Stimulated activated CD8-positive, alpha-beta memory T cell treated with anti-CD3 and anti-CD28 coated beads, Interleukin-7, amount 100 ng/mL, for 48 hours (primary cell): ENCODE measurements at places on chromosomes 2 and 18.

DNA sequence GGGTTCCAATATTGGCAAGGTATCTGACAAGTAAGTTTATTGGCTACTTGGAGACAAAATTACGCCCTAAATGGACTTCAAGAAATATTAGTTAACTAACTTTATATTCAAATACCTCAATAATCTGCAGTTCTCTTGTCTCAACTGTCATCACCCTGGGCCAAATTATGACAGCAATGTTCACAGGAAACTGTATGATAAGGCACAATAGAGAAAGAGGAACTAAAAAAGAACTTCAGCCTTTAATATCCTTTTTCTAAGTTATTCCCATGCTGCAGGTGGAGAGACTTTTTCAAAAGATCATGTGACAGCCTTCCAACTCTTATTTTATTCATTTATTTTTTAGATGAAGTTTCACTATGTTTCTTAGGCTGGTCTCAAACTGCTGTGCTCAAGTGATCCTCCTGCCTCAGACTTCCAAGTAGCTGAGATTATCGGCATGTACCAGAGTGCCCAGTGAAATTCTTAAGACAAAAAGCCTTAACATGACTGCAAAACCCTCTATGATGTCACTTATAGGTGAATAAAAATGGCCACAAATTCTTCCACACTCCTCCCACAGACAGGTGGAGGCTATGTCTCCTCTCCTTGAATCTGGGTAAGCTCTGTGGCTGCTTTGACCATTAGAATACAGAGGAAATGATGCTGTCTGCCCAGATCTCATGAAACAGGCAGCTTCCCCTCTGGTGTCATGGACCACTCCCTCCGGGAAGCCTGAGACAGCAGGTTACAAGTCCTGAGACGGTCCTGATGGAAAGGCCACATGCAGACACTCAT is 211.0 kb downstream of the TGIF1 start:
- no peak for DNase-seq

- DNase-seq, result no peak
These were observed 13.6 kb upstream of the NARS1 start for GRCh38 chr18:57635003-57635822.

DNA sequence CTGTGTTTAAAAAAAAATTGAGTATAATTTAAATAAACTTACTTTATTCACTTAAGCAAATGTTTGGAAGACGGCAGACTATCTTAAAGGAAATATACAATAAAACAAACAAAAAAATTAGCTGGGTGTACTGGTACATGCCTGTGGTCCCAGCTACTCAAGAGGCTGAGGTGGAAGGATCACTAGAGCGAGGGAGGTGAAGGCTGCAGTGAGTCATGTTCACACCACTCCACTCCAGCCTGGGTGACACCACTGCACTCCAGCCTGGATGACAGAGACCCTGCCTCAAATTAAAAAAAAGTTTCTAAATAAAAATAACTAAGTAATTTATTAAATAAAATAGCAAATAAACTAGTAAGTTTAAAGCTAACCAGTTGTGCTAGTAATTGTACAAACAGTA is 7.5 kb downstream of the PUM2 start:
- DNase-seq, result no peak

GRCh38 chr2:129554373-129554772 is 425.1 kb upstream of the RAB6C start:
- no peak for DNase-seq

DNA sequence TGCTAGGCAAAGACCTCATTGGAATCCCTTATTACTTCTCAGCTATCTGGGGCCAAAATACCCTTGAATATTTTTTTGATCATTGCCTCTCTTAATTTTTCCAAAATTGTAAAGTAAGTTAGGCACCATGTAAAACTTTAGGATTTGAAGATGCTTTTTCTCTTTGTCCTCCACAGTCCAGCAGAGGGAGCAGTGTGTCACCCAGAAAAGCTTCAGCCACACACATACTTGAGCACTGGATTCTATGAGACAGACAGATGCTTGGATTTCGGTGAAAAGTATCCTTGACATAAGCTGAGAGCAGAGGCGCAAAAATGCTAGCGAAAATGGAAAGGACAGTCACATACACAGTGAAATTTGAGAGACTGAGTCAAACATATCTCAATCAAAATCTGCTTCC is 74.7 kb upstream of the KCNJ3 start:
- DNase-seq, result no peak

- no peak for DNase-seq
These were observed 87.7 kb downstream of the PRKRA start for GRCh38 chr2:178363252-178363651.

DNA sequence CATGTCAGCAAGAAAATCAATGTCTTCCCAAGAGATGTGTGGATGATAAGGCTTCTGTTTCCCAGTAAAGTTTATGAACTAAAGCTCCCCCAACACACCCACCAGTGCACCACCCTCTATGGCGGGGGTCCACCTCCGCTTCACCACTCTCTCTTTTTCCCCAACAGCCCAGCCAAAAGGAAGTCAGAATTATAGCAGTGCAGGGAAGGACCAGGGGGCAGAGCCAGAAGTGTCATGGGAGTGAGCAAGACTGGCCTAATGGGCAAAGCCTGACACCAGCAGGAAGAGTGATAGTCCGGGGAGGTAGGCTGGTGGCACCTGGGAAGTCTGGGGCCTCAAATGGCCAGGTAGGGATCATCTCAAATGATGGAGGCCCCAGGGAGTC is 167.7 kb downstream of the ZFP36L2 start:
- no peak for DNase-seq

DNA sequence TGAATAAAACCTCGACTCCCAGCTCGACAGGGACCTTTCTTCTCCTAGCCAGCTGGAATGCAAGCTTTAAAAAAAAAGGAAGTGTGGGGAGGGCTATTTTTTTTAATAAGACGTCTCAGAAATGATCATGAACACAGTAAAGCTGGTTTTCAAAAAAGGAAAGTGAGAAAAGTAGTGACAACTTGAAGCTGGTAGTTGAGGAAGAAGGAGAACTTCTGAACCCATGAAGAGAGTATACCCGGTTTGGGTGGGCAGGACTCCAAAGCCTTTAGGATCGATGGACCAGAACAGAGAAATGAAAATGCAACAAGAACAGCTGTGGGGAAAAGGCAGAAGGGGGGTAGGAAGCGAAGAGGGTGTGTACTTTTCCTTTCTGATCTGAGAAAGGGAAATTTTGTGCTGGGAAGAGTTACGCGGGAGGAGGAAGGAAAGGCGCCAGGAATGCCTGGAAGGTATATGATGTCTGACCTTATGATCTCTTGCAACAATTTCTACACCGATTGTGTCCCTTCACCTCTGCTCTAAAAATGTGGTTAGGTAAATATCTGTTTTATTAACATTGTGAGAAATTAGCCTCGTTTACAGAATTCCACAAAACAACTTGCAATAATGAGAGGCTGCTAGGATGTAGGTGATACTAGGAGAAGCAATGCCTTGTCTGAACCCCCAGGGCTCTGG is 22.6 kb upstream of the CYP1B1 start:
- no peak for DNase-seq

DNA sequence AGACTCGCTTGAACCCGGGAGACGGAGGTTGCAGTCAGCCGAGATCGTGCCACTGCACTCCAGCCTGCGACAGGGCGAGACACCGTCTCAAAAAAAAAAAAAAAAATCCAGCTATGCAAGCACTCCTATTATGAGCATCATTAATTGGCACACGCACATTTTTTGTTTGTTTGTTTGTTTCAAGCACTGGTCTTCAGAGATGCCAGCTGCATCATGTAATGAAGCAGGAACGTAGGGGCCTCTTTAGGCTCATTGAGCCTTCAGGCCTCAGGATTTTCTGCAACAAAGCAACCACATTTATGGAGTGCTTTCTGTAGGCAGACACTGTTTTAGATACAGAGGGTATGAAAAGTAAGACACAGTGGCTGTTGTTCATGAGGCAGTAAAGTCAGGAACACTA is 585.8 kb downstream of the CNTNAP5 start:
- no peak for DNase-seq
